Activated naive CD8-positive, alpha-beta T cell treated with anti-CD3 and anti-CD28 coated beads for 36 hours (primary cell): ENCODE measurements at places on chromosomes 6 and 20. TPM values are rescaled to one million over a fixed set of nuclear protein-coding genes. Genes with fewer than 3 reads are reported as not detected.

TRIM15 gene
- total RNA-seq, result not detected

DNA sequence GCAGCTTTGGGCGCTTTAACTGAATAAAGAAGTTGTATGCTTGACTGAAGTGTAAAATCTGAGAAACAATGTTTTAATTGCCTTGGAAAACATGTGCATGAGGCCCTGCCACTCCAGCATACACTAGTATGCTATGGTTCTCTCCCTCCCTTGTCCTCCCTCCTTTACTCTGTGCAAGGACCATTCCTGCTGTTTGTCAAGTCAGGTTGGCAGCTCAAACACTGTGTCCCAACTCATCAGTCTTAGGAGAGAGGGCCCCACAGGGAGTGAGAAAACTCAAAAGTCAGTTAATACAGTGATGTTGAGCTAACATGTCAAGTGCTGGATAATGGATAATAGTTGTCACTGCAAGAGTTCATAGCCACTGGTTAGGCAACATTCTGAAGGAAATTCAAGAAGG, 543.6 kb downstream of the GRIK2 start:
- no peak overlapping the region for H3K27ac ChIP-seq
- H3K36me3 ChIP-seq, result no peaks in the 10 kb centered on the region
- no peak for DNase-seq
- H3K4me3 ChIP-seq, result no peak overlapping the region
- no peaks in the 10 kb centered on the region for H3K27me3 ChIP-seq
- H3K4me1 ChIP-seq, result no peaks in the 10 kb centered on the region

DEFB124 gene
- not detected for total RNA-seq

DNA sequence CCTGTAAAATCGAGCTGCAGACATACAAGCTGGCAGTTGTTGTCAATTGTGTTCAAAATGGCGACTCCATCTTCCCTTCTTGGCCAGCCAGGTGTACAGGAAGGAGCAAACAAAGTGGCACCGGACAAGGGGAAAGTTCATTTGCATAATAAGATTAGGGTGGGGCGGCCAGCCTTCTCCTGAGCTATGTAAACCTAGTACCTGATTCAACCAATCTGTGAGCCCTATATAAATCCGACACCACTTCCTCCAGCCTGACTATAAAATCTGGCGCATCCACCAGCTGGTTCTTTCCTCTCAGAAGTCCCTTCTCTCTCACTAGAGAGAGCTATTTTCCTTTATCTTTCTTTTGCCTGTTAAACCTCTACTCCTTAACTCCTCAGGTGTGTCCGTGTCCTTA, 8.1 kb upstream of the HBS1L start:
- no peak overlapping the region for H3K27ac ChIP-seq
- peaks cover 6% of the 10 kb centered on the region for H3K36me3 ChIP-seq
- H3K4me3 ChIP-seq, result no peak overlapping the region
- peaks cover 18% of the 10 kb centered on the region for H3K4me1 ChIP-seq
- DNase-seq, result no peak

GRCh38 chr6:152277826-152278329, 359.3 kb downstream of the SYNE1 start:
- H3K4me1 ChIP-seq, result no peaks in the 10 kb centered on the region
- H3K36me3 ChIP-seq, result peaks cover 3% of the 10 kb centered on the region
- H3K27ac ChIP-seq, result no peak overlapping the region
- no peak overlapping the region for H3K4me3 ChIP-seq
- no peak for DNase-seq
- no peaks in the 10 kb centered on the region for H3K27me3 ChIP-seq

ABCC10 gene
- total RNA-seq, result 22.9 TPM

C6orf141 gene
- total RNA-seq, result 0.33 TPM

- peaks cover 16% of the 10 kb centered on the region for H3K4me1 ChIP-seq
- DNase-seq, result no peak
- no peak overlapping the region for H3K4me3 ChIP-seq
- H3K27ac ChIP-seq, result no peak overlapping the region
These were observed 84.6 kb upstream of the SGK1 start for GRCh38 chr6:134402372-134402984.
